ENCODE measurements at places on chromosomes 5 and 9.
A peak's percentile ranks its signal among the peaks of the same experiment; 100 is the strongest.

DNA sequence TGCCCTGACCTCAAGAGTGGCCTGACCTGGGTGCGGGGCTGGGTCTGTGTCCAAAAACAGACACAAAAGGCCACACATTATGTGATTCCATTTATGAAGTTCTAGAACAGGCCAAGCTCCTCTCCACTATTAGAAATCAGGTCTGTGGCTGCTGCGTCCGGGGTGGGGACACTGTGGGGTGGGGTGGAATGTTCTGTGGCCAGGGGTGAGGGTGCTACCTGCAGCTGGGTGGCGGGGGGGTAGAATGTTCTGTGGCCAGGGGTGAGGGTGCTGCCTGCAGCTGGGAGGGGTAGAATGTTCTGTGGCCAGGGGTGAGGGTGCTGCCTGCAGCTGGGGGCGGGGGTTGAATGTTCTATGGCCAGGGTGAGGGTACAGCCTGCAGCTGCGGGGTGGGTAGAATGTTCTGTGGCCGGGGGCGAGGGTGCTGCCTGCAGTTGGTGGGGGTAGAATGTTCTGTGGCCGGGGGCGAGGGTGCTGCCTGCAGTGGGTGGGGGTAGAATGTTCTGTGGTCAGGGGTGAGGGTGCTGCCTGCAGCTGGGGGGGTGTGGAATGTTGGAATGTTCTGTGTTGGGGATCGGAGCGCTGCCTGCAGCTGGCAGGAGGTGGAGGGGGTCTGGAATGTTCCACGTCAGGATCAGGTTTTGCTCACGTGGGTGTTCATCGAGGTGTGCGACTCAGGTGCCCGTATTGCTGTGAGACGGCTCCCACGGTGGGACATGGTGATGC, 8.3 kb downstream of the LCN12 start:
- no peak for ATAC-seq

DNA sequence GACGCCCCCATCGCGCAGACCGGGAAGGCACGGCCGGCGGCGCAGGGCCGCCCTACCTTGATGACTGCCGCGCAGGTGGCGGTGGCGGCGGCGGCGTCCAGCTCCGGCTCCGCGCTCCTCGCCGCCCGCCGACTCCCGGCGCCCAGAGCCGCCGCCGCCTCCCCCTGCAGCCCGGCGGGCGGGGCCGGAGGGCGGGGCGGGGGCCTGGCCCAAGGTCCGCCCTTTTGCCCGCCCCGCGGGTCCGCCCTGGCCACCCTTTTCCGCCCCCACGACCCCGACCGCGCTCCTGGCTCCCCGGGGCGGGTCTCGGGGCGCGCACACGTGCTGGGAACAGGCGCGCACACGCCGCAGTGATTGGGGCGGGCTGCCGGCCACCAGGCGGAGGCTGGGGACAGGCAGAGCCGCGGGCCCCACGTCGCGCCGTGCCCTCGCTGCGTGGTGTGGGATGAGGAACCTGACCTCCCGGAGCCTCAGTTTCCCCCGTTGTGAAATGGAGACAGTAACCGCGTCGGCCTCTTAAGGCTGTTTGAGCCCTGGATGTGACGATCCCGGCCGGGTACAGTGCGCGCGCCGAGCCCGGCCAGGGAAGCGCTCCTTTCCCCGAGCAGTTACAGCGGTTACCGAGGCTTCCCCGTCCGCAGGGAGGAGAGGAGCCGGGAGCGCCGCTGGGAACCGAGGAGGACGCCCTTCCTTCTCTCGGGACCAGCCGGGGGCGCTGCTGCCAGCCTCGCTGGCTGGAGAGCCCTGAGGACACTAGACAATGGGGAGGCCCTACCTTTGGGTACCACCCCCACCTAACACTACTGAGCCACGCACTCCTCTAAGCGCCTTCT, at the start of gene CORO2A:
CORO2A (minus strand) TSS at position 135 of the 833 bp plus-strand sequence. CDS start 34,977 bp downstream, outside the sequence.
- ATAC-seq, result peak; percentile 80

DNA sequence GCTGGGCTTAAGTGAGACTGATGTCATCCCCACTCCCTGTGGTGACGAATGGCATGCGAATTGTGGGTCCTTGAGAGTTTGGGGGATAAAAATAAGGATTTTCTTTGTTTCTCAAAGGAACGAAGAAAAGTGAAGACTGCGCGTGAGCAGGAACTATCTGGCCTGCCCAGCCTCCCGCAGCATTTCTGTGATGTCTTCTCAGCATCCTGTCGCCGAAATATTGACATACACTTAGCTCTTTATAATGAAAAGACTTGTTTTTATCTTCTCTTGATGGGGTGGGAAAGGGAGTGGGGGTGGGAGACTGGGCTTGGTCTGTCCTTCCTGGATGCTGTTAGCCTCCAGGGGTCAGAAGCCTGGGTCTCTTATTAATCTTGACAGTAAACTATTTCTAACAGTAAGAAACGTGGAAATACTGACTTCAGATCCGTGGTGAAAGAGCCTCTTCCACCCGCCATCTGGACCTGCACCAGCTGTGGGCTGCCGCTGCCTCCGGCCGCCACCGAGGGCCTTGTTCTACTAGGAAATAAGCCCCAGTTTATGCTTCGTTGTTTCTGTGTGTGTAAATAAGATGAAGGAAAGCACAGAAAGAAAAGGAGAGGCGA, 239.6 kb downstream of the FANCC start:
- ATAC-seq, result no peak

- no peak for ATAC-seq
These were observed 130.7 kb upstream of the MINAR2 start for GRCh38 chr5:129617206-129617605.

GRCh38 chr9:72701510-72701909, 180.1 kb downstream of the TMC1 start:
- ATAC-seq, result no peak

GRCh38 chr5:172542651-172543131, 88.4 kb upstream of the SH3PXD2B start:
- no peak for ATAC-seq

DNA sequence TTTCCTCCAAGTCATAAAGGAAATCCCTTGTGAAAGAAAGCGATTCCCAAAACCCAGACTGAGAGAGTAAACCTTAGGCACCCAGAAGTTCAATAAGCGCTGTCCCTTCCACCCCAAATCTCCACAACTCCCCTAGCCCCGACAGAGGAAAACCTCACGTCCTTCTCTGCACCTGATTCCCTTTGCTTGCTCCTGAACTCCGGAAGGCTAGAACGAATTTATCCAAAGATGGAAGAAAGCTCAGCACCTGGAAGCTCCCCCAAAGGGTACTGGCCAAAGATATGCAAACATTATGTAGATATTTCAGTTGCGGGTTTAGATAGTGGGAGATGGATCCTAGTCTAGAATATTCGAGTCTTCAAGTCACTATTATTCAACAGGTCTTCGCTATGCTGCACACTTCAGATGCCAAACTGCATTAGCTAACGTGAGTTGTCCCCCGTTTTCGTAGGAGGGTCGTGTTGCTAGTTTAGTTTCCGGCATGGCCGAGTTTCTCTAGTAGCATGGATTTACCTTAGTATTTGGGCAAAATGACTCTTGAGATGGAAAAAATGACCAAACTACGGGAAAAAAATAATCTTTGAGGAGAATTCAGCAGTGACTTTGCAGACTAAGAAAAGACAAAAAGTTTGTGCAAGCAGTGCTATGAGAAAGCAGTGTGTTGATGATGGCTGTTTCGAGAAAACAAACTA, 27.7 kb downstream of the NR2F1 start:
- no peak for ATAC-seq

DNA sequence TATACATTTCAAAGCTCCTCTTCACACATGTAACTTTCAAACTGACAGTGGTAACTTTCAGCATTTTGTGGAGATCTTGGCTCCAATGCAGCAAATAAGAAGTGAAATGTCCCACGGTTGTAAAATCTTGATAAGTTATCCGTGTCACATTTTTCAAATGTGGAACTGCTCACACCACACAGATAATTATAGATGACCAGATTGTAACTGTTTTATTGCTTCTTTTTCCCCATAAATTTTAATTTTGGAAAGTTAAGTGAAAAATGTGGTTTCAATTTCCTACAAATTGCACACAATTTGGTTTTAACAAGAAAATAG, 347.1 kb downstream of the EBF1 start:
- ATAC-seq, result no peak

- ATAC-seq, result peak; percentile 89
These were observed 242.3 kb upstream of the PTGER4 start for GRCh38 chr5:40437452-40437861.

- ATAC-seq, result no peak
These were observed 57.2 kb upstream of the LRRTM2 start for GRCh38 chr5:138932171-138932810.

- ATAC-seq, result no peak
These were observed 22.5 kb downstream of the PRUNE2 start for GRCh38 chr9:76883341-76883855.

DNA sequence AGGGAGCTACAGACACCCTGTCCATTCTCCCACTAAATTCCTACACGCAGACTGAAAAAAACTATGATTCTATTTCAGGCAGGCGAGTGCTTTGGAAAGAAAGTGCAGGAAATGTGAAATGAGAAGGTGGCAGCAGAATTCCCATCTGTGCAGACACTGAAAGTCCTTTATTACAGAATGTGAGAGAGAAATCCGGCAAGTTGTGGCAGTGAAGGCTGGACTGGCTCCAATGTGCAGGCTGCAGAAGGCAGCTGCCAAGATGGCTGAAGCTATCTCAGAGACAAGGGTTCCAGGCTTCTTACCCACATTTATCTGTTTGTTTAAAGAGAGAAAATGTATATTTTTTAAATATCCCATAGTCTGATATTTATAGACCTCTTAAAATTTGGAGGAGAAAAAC, 161.8 kb upstream of the VLDLR start:
- no peak for ATAC-seq

- ATAC-seq, result no peak
These were observed 94.1 kb upstream of the CD180 start for GRCh38 chr5:67290655-67291054.

- no peak for ATAC-seq
These were observed 30.4 kb downstream of the PRDM6 start for GRCh38 chr5:123119334-123119986.

- ATAC-seq, result no peak
These were observed 286.9 kb downstream of the FBXL7 start for GRCh38 chr5:15786884-15787283.

DNA sequence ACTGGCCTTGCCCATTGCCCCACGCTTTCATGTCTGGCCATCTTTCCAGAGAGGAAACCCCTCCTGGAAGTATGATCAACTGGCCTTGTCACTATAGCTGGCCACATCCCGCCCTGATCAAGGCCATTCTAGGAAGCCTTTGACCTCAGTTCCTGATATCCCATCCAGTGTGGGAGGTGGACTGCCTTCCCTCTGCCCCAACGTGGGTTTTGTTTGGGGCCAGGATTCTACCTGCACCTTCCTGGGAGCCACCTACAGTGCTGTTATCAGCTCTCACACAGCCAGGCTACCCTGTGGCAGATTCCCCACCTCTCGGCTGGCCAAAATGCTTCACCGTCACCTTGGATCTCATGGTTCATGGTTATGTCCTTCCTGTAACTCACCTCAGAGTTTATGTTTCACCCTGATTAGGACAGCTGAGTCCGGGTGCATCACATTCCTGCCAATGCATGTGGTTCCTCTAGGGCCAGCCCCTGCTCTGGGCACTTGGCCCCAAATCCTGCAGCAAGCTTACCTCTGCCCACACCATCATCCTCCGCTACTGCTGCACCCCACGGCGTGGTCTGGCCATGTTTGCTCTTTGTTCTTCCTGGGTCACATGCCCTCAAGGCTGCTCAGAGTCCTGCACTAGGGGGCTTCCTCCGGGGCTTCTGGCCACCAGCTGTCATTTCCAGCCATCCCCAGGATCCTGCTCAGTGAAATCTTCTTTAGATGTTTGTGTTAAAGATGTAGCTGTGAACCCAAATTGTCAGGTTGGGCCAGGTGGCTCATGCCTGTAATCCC, 24.2 kb upstream of the S1PR3 start:
- ATAC-seq, result no peak

DNA sequence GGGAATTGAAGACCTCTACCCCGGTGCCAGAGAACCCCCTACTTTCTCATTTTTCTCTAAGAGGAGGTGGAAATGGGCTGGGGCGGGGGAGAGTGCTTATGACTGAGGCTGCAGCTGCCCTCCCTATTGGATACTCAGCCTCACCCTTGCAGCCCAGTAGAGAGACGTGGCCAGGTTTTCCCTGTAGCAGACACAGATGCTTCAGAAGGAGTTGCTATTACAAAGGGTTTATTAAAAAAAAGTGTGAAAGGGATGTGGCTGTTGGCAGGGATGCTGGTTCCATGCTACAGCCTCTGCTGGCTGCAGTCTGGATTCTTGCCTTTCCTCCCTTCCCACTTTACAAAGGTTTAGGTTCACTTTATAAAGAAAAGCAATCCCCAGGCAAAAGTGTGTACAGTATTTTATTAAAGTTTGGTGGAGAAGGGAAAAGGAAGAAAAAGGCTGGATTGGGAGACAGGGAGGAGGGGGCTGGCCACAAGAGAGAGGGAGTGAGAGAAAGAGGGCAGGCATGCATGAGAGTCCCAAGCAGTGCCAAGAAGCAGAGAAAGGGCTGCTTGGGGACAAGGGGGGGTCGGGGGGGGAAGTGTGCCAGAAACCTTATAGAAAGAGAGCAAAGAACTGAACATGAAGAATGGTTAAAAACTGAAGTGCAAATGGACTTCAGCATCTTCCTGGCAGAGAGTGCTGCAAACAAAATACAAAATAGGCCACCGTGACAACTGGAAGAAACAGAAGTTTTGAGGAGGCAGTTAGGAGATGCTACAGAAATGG, 29.5 kb upstream of the NFIB start:
- no peak for ATAC-seq

DNA sequence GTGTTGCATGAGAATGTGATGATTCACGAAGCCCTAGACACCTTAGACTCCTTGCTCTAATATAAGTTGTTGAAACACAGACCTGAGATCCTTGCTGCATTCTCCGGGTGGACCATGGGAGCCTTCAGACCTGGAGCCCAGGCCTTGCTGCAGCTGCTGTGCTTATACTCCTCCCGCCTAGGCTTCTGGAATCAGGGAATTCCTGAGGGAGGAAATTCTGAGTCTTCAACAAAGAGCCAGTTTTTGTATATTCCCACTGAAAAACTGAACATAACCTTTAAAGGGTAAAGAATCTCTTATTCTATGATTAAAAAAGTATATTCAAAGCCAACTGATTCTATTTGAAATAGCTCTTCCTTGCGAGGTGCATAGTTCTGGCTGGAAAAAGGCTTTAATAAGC, 245.1 kb upstream of the ELAVL2 start:
- no peak for ATAC-seq

- ATAC-seq, result no peak
These were observed 41.5 kb upstream of the RXRA start for GRCh38 chr9:134284741-134285140.

- no peak for ATAC-seq
These were observed 2.6 kb downstream of the AJM1 start for GRCh38 chr9:136844761-136845464.

- ATAC-seq, result no peak
These were observed 71.3 kb downstream of the NDFIP1 start for GRCh38 chr5:142179776-142180387.

GRCh38 chr9:112914524-112914923, 23.8 kb upstream of the SLC46A2 start:
- ATAC-seq, result no peak

DNA sequence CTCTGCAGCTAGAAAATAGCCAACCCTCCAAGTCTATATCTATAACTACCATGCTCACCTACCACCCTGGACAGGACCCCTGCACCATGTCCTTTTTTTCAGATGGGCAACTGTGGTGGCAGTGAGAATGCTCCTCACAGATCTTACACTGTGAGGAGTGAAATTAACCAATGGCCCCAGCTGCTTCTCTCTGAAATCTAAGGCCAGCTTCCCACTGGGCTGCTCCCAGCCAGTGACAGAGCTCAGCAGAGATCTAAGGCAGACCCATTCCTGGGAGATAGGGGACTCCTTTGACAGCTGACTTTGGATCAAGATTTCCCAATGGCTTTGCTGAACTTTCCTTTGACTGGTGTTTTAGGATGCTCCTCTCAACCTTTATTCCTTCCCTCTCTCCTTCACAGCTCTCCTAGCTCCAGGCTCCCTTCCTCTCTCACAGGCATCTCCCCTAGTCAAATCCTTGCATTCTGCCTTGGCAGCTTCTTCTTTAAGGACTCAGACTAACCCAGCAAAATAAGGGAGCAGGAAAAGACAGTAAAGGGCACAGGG, 1.6 kb upstream of the ARAP3 start:
- ATAC-seq, result no peak

All from activated CD4-positive, CD25-positive, alpha-beta regulatory T cell treated with anti-CD3 and anti-CD28 coated beads, Interleukin-2, amount 50 U/mL, for 24 hours (primary cell).